Tibial artery (tissue), 4 donors: ENCODE measurements at places on chromosomes 5 and 9.
A peak's percentile ranks its signal among the peaks of the same experiment; 100 is the strongest.

DNA sequence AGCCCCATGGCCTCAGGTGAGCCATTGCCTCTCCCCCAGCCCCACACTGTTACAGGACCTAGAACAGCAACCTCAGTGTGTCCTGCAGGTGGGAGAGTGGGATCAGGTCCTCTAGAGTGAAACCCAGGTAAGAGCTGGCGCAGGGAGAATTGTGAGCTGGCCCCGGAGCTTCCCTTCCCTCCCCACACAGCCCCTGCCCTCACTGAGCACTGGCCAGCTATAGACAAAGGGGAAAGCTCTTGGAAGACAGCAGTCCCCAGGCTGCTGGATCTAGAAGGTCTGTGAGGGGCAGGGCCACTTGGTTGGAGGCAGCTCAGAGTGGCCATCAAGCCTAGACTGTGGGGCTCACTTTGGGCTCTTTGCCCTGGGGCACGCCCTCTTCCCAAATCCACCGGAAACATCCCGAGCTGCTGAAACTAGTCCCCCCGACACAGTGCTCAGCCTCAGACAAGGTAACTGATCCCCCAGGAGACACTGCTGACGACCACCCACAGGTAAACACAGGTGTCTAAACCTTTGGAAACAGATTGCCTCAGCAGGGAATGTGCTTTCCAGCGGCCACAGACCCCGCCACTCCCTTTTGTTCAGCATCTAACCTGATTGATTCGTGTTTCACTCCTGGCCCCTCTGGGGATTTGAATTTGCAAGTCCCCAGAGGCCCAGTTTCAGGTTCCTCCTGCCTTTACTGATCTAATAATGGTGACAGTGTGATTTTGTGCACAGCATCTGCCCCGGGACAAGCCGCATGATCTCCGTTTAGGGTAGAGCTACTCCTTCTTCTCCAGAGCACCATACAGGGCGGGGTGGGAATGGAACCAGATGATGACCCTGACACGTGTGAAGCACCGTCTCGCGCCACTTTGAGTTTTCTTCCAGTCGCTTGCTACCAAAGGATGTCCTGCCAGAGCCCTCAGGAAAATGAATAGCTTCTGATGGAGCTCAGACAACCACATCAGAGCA lies 42.2 kb upstream of the ADAMTS2 start:
- H3K36me3 ChIP-seq = no peaks in the 10 kb centered on the region
- H3K27ac ChIP-seq = no peak overlapping the region
- H3K4me1 ChIP-seq = no peaks in the 10 kb centered on the region
- no peak for DNase-seq
- no peak overlapping the region for H3K4me3 ChIP-seq
- peaks cover 9% of the 10 kb centered on the region for H3K27me3 ChIP-seq

DNA sequence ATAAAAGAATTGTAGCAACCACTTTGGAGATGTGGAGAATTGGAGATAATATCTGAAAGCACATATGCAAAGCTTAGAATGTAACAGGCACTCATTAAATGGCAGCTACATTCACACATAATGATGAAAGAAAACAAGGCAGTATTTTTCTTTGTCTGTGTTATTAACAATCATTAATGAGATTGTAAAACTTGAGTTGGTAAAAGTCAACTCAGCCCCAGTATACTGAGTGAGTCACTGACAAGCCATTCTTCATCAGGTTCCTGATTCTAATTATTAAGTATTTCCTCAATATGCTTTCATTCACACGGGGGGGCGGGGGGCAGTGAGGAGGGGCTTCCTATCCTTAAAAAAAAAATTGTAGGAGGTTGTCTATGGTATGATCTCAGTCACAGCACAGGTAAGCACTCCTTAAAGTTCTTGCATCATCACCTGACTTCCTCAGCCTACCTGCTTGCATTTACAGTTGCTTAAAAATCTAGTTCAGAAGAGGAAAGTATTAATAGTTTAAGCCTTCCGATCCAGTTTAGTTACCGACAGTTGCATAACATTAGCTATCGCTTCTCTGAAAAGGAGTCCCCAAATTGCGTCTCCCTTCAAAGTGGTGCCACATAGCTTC lies 379.8 kb downstream of the EFNA5 start:
- DNase-seq = no peak
- H3K4me1 ChIP-seq = no peaks in the 10 kb centered on the region
- H3K4me3 ChIP-seq = no peak overlapping the region
- H3K27ac ChIP-seq = no peak overlapping the region
- no peaks in the 10 kb centered on the region for H3K36me3 ChIP-seq

- peak overlapping the region; percentile 70 for H3K27ac ChIP-seq
- no peaks in the 10 kb centered on the region for H3K27me3 ChIP-seq
- H3K4me1 ChIP-seq = peaks cover 77% of the 10 kb centered on the region
- H3K4me3 ChIP-seq = peak overlapping the region; percentile 10
Observed at GRCh38 chr5:88825584-88826315, 57.2 kb downstream of the MEF2C start.

DNA sequence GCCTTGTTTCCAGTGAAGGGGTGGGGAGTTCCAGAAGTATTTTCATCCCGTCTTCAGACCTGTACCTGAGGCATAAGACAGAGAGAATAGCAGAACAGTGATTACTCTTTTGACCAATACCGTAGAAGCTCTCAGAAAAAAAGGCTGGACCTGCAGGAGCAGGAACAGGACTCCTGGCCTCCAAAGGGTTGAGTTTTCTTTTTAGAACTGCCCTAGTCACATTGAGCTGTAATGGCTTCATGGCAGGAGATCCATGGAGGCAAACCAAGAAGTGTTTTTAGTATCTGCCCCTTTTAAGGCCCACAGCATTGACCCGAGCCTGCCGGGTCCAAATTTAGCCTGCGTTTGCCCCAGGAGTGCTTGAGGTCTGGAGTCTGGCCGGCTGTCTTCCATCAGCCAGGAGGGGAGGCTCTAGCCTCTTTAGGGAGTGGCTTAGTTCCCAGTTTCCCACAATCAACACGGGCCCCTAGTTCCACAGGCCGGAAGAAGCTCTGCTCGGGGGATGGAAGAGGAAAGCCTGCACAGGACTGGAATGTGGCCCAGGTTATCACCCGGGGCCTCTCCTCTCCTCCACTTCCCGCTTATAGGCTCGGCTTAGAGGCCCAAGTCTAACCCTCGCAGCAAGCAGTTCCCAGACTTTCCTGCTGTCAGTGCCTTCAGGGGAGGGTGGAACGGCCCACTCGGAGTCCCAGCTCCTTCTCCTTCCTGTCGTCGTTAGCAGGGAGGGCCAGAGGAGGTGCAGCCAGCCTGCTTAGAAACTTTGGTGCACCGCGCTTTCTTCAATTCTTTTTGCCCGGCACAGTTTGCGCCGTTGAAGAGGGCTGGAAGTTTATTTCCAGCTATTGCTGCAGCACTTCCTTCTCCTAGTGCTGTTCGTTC lies 80.7 kb downstream of the C9orf152 start:
- H3K27me3 ChIP-seq = no peaks in the 10 kb centered on the region
- peak overlapping the region; percentile 49 for H3K4me3 ChIP-seq
- H3K27ac ChIP-seq = peak overlapping the region; percentile 93
- DNase-seq = peak; percentile 77

GRCh38 chr5:172823840-172824362 lies 10.2 kb upstream of the ERGIC1 start:
- H3K4me1 ChIP-seq = peaks cover 7% of the 10 kb centered on the region
- H3K36me3 ChIP-seq = no peaks in the 10 kb centered on the region
- DNase-seq = peak; percentile 54

DNA sequence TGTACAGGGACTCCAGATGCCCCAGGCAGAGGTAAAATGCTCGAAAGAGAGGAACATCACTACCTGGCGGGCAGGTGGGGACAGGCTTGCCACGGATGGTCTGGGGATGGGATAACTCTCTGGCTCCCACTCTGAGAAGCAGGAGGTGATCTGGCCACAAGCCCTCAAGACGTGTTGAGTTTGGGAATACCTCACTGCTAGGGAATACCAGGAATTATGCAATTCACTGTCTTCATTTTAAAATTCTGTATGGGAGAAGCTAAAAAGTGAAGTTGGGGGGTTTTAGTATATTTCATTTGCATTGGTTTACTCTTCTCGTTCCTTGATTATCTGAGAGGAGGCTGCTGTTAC lies 510.4 kb downstream of the CCDC171 start:
- no peak overlapping the region for H3K27ac ChIP-seq
- H3K36me3 ChIP-seq = no peaks in the 10 kb centered on the region
- DNase-seq = no peak
- no peak overlapping the region for H3K4me3 ChIP-seq
- no peaks in the 10 kb centered on the region for H3K4me1 ChIP-seq
